ENCODE measurements at places on chromosomes 2 and 18.

DNA sequence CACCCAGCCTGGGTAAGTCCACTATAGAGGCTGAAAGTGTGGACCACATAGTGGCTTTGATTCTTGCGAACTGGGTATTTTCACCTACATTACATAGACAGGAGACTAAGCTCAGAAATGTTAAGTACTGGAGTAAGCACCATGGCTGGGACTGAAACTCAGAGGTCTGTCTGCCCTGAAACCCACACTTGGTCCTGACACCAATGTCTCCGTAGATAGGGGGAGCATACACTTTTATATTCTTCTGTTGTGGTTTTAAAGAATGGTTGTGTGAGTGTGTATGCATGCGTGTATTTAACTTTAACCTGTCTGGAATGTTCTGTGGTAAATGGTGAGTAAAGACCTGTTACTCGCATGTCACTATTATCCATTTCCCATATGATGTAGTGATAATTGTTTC is 10.3 kb upstream of the NPPC start:
- DNase-seq, result no peak

- DNase-seq, result peak; percentile 18
These were observed 24.4 kb downstream of the ZNF892 start for GRCh38 chr2:95231723-95232122.

- no peak for DNase-seq
These were observed 4.7 kb downstream of the EEF1B2 start for GRCh38 chr2:206164261-206164862.

- no peak for DNase-seq
These were observed 73.6 kb downstream of the CYBRD1 start for GRCh38 chr2:171595896-171596295.

DNA sequence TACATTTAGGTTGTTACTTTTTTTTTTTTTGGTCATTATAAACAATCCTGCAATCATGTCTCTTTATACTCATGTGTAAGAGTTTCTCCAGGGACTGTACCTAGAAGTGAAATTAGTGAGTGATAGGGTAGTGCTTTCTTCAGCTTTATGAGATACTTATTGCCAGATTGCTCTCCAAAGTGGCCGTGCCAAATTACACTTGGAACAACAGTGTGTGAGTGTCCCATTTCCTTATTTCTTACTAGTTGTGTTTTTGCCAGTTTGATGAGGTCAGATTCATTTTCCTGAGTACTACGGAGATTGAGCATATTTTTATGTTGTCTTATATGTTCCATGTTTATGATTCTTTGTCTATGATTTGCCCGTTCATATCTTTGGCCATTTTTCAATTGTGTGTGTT is 39.2 kb downstream of the GALNT1 start:
- no peak for DNase-seq

- no peak for DNase-seq
These were observed 47.7 kb downstream of the MAP3K19 start for GRCh38 chr2:134999521-134999920.

DNA sequence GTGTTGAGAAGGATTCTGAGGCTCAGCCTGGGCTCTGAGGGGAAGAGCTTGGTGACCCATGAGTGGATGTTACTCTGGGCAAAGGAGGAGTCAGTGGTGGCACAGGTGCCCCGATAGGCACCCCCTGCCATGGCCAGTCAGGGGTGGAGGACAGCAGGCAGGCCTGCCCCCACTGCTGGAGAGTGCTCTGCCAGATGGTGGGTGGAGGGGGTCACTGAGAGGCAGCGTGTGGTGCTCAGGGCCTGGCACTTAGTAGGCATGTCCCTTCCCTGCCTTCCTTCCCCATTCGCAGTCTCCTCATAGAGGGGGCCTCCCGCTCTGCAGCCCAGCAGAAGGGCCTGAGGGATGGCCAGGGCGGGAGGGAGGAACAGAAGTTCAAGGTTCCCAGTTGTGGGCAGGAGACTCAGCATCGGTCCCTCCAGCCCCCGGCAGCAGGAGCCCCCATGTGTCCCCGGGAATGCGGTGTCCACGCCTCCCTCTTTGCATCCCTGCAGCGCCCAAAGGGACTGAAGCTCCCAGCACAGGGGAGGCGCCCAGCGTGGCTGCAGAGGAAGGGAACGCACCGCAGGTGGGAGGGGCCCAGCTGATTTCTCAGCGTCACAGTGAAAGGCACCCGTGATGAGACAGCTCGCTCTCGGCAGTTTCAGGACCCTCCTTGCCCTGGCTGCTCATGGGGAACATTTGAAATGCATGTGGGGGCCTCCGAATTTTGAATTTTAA is 5.7 kb upstream of the SNED1 start:
- DNase-seq, result no peak

GRCh38 chr2:16722677-16723076 is 57.0 kb upstream of the CYRIA start:
- DNase-seq, result no peak

- DNase-seq, result no peak
These were observed 128.8 kb upstream of the MSH6 start for GRCh38 chr2:47653902-47654789.

GRCh38 chr2:178177066-178177679 is 17.1 kb upstream of the OSBPL6 start:
- no peak for DNase-seq

DNA sequence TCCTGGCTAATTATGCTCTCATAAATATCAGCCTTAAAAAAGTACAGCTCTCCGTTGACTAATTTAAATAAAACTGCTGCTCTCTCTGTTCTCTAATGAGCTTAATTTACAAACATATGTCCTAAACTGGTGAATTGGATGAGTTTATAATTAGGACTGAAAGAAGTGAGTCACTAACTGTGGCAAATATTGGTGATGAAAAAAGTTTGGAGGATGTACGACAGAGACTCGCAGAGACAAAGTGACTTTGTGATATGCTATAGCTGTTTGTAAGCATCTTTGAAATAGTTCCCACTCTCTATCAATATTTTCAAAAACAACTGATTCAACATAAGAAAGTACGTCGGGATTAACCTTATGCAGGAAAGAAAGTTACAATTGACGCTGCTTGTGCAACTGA is 138.9 kb upstream of the TMEFF2 start:
- no peak for DNase-seq

GRCh38 chr18:36107477-36107876 is 21.7 kb downstream of the SLC39A6 start:
- no peak for DNase-seq

DNA sequence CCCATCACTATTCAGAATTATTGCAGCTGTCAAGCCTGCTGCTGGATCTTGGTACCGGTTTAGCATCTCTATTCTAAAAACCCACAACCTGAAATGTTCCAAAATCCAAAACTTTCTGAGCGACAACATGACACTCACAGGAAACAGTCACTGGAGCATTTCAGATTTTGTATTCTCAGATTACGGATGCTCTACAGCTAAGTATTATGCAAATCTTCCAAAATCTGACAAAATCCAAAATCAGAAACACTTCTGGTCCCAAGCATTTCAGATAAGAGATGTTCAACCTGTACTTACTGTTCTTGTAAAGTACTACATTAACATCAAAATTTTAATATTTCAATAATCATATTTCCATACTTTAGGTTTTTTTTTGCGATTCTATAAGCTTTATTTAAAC is 12.4 kb downstream of the PDIA6 start:
- DNase-seq, result no peak

DNA sequence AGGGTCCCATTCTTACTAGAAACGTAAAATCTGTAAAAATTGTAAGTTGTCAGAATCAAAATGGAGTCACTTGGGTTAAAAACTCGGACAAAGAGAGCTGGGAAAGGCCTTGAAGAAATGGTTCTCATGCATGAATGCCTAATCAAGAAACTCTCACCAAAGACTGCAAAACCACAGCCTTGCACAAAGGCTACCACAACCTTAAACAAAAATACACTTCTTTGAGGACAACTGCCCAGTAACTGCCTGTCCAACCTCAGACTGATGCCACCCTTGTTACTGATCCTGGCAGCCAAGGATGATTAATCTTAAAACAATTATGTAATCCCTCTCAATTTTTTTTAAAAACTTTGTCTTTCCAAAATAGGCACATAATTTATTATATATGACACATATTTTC is 299.3 kb downstream of the CCDC85A start:
- DNase-seq, result no peak

- DNase-seq, result no peak
These were observed 60.0 kb downstream of the CAPN13 start for GRCh38 chr2:30747206-30747605.

DNA sequence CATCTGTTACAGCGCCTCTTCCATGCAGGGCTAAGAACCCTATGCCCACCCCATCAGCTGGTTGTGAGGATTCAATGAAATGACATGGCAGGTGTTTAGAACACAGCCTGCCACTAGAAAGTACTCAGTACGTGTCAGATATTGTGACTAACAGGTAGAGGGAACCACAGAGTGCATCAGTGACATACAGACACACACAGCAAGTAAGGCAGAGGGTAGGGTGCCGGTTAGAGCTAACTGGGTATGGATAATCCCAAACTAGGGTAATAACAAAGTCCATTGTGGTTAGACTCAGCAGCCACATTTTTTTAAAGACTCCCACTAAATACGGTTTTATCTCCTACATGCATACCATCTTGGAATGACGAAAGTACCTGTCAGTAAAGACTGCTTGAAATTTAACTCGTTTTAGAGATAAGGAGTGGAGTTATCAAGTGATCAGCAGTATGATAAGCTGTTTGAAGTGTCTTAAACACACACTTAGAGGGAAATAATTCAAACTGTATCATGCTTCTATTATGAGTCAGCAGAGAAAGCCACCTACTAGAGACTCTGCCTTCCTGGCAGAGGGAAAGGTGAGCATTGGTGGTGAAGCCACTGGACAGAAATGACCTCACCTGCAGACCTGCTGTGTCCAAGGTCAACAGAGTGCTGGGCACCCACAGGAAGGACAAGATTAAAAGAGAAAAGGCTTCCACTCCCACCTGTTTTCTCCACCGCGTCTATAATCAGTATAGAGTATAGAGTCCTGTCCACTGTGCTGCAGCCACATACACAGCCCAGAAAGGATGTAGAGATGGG is 20.6 kb downstream of the MPPE1 start:
- no peak for DNase-seq

- DNase-seq, result no peak
These were observed 41.1 kb downstream of the MYO7B start for GRCh38 chr2:127576433-127577207.

DNA sequence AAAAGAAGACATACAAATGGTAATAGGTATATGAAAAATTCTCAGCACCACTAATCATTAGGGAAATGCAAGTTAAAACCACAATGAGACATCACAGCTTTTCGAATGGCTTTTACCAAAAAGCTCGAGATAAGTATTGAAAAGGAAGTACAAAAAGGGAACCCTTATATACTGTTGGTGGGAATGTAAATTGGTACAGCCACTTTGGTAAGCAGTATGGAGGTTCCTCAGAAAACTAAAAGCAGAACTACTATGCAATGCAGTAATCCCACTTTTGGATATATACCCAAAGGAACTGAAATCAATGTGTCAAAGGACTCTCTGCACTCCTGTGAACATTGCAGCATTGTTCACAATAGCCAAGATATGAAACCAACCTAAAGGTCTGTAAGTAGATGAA is 107.5 kb upstream of the SPATS2L start:
- no peak for DNase-seq

DNA sequence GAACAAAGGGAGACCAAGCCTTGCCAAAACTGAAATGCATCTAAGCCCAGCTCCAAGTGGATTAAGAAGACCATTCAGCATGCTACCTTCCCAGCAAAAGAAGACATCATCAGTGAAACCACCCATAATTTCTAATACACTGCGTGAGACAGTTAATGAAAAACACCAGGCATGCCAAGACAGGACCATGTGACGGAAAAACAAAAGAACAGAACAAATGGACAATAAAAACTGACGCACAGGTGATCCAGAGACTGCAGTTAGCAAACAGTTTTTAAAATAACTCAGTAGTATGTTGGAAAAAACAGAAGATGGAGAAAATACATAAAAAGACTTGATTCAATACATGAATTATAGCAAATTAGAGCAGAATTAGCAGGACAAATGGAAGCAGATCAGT is 15.3 kb downstream of the FAM168B start:
- DNase-seq, result no peak

All from anterior cingulate cortex (tissue), 58 donors.